ENCODE measurements at places on chromosomes 11 and 22.

- DNase-seq: no peak
These were observed 451.2 kb downstream of the INSC start for GRCh38 chr11:15565880-15566279.

DNA sequence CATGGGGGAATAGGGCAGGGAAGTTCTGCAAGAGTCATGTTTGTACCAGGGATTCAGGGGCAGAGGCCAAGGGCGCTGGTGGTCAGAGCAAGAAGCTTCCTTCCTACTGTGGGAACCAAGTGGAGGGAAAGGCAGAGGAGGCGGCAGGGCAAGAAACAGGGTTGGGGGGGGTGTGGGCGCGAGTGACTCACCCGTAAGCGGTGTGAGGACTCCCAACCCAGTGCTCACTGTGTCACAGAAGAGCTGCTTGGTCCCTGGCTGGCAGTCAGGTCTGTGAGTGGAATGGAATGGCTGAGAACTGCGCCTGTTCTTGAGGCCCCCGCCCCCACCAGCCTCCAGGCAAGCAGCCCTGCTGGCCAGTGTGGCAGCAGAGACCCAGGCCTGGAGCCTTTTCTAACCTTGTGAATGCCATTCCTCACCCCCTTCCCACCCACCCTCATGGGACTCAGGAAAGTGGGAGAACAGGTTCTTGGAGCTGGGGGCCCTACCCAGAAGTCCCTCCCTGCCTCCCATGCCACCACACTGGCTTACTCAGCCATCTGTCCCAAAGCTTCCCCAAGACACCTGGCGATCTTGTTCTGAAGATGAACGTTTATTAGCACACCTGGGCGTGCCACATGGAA is 4.7 kb downstream of the LRRC10B start:
- no peak for DNase-seq

DNA sequence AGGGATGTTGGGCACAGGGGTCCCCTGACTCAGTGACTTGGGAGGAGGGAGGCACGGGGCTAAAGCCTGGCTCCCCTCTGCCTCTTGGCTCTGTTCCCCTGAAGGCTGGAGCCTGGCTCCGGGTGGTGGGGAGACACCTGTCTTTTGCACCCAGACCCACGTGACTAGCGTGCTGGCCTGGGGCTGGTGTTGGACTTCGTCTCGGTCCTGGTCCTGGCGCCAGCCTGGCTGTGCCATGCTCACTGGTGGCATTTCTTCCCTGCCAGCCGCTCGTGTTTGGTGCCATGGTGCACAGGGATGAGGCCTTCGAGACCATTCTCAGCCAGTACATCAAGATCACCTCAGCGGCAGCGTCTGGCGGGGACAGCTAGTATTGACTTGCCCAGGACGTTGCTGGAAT is 56.7 kb downstream of the GRAMD4 start:
- DNase-seq: no peak

DNA sequence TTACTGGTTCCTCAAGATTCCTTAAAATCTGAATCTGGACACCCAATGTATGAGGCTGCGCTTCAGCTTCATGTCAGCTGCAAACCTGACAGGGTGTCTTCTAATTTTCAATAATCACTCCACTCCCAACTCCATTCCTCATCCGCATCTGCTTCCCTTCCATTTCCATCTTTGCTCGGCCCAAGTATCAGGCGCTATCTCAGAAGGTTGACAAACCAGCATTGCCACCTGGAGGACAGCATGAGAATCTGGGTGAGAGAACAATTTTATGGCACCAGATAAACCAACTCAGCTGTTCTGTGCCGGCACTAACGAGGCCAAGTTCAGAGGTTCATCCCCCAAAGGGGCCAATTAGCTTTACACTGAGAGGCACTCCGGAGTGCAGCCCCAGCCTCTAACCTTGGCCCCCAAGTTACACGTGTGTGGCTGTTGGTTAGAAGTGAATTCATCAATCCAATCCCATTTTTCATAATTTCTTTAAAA is 79.1 kb upstream of the LMO2 start:
- peak; percentile 19 for DNase-seq

GRCh38 chr11:67277231-67277961 is 11.1 kb downstream of the GRK2 start:
- DNase-seq: no peak

DNA sequence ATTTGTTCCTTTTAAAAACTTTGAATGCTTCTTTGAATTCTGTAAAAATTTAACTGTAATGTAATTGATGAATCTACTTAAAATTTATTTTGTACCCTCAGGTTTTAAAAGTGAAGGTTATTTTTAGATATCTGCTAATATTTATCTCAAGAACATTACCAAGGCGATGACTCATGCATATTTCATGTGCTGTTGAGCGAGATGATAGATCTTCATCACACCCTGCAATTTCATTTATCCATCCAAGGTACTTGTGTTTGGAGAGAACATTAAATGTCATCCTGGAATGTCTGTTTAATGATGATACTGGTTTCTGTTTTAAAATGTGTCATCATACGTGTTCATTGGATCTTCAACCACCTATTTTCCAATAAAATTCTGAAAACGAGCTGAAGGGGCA is 6.7 kb upstream of the OOSP4A start:
- DNase-seq: no peak
